NCI-H2107 (cell line): ENCODE measurements at places on chromosomes 16 and 17.
A peak's percentile ranks its signal among the peaks of the same experiment; 100 is the strongest.

GRCh38 chr16:69088684-69089083 lies 16.8 kb upstream of the HAS3 start:
- no peak for DNase-seq

DNA sequence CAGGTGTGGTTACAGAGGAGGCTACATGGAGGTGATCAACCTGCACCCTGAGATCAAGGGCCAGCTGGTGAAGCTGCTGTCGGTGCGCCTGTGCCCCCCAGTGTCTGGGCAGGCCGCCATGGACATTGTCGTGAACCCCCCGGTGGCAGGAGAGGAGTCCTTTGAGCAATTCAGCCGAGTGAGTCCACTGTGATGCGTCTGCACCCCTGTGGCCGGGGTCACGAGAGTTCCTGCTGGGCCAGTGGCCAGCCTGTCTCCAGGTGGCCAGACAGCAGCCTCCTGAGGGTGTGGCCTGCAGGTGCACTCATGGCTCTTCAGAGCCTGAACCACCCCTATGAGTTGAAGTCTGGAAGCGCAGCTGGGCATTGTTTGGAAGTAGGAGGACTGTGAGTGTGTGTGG lies 38.1 kb downstream of the GPT2 start:
- no peak for DNase-seq

DNA sequence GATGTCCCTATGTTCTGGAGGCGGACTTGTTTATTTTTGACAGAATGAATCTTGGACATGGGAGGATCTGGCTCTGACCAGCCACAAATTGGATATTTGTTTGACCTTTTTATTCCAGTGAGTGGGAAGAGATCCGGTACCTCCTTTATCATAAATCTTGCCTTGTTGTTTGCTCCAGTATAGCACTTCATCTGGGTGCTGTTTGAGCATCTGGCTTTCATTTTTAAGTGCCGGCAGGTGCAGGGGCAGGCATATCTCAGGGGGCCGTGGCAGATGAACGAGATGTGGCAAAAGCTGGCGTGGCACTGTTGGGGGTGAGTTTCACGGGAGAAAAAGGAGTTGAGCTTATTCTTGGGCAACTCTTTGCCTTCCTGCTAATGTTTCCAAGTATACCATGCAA lies 37.8 kb downstream of the MSI2 start:
- DNase-seq, result peak; percentile 50

- DNase-seq, result no peak
These were observed 410.4 kb upstream of the MON1B start for GRCh38 chr16:76780556-76780955.

DNA sequence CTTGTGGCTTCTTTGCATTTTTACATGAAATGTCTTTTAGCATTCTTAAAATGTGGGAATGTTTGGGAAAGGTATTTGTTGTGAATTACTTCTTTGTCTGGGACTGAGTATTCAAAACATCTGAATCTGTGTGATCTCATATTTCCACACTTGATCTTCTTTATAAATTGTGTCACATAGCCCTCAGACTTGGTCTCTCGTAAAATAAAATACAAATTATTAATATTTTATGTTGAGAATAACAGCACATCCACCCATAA lies 81.9 kb downstream of the TUBD1 start:
- DNase-seq, result no peak

- DNase-seq, result peak; percentile 32
These were observed 65.5 kb upstream of the CREBBP start for GRCh38 chr16:3945751-3946603.

DNA sequence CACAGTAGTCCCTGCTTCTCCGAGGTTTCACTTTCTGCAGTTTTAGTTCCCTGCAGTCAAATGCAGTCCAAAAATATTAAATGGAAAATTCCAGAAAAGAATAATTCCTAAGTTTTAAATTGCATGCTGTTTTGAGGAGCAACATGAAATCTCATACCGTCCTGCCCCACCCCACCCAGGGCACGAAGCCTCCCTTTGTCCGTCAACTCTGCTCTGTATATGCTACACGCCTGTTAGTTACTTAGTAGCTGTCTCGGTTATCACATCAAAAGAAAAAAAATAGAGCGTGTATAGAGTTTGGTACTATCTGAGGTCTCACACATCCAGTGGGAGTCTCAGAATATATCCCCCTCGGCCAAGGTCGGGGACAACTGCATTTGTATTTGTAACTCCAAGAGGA lies 129.4 kb upstream of the NOL11 start:
- no peak for DNase-seq

GRCh38 chr16:87358250-87358649 lies 25.3 kb downstream of the FBXO31 start:
- DNase-seq, result no peak

DNA sequence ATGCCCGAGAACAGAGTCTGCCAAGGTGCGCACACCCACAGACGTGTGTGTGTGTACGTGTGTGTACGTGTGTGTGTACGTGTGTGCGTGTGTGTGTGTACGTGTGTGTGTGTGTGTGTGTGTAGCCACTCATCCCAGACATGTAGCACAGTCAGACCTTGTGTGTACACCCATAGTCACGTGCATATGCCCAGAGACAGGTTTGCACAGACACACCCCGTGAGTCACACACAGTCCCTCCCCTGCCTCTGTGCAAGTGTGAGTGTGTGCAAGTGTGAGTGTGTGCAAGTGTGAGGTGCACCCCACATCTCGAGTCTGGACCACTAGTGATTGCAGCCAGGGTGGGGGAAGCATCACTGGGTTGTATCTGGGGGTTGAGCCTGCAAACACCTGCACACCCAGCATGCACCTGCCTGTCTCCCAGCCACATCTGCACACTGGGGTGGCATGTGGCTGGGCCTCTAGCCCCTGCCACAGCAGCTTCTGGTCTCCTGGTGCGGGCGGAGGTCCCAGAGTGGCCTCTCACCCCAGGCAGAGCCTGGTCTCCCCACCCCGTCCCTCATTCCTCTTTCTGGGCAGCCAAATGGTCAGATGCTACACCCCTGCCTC lies 23.6 kb downstream of the BAHCC1 start:
- DNase-seq, result no peak

- no peak for DNase-seq
These were observed 8.4 kb downstream of the FOXK2 start for GRCh38 chr17:82527898-82528297.

DNA sequence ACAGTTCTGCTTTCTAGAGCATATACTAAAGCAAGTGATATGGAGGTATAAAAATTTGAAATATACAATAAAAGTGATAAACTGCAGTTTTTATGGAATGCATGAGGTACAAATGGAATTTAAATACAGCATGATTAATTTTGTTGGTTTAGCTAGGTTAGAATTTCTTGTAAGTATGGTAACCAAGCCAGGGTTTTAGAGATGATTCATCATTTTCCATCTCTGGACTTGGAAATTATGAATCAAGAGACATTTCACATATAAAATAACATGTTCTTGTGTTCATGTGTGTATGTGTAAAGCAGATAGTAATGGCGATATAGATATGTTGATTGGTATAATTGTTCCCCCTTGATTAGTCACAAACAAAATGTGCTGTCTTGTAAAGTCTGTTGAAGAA lies 1219.8 kb downstream of the CDH8 start:
- DNase-seq, result no peak

DNA sequence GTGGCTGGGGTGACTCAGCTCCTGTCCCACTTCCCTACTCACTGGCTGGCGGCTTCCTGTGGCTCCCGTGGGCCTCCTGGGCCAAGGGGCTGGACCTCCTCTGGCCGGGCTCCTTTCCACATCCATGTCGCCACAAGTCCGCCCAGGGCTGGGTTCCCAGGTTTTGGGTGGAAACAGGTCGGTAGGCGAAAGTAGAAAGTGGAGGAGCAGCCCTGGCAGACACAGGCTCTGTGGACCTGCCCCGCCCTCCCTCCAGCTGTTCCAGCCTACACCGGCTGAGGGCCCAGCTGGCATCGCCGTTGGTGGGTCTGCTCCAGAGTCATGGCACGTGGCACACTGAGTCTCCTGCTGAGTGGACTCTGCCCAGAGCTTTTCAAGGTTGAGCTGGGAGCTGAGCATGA lies 28.7 kb downstream of the GSE1 start:
- DNase-seq, result peak; percentile 53

GRCh38 chr16:1450218-1450617 lies 5.9 kb upstream of the CCDC154 start:
- no peak for DNase-seq

DNA sequence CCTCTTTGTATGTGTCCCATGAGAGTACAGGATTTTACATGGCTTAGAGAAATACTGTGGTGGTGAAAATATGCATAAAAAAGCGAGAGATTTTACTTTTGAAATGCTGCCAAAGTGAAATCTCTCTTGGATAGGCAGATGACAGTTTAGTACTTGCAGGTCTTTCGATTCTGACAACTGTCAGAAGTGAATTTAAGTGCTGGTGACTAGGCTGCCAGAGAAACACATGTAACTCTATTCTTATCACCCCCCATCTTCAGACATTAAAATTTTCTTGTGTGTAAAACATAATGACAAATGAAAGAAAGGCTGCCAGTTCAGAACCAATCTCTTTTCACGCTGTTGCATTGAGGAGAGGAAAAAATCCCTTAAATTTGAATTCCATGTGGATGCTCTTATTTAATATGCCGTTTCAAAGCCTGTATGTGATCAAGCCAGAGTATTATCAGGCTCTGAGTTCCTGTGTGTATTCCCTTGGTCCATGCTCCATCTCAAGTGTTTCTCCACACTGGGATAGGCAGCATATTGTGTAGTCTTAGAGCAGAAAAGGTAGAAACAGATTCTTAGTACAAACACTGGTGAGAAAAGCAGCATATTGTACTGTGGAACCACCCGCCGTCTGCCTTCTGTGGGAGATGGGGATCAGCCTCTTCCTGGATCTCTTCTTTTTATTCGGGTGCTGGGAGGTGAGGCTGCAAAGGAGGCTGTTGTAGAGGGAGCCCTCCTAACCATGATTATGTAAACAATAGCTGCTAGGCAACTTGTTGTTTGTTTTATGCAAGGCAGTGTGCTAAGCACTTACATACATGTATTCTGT lies 291.3 kb downstream of the WWOX start:
- no peak for DNase-seq

DNA sequence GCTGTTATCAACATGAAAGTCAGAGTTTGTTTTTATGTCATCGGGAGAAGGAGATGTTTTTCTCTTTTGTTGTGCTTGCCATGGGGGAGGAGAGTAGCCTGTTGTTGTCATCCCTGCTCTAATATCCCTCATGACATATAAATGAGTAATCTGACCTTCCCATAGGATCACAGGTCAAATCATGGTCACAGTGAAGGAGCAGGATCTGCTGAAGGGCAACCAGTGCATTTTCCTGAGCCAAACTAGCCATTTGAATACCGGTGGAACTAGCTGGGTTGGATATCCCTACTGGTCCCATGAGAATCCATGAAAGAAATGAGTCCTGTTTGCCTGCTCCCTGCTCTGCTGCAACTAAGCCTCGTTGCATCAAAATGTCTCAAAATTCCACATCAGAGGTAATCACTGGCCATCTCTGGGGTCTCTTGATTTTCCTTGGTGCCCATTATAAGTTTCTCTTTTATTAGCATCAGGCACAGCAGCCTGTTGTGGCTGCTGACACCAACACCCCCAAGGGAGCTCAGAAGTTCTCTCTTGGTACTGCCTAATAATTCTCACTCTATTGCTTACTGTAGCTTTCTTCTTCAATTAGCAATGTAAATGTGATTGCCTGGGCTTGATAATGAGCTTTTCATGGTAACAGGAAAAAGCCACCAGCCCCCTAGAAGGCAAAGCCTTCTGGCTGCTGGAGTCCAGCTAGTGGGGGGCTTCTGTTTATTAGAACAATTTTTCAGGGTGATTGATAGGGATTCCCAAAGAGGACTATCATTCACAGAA lies 211.4 kb upstream of the ERCC4 start:
- no peak for DNase-seq

DNA sequence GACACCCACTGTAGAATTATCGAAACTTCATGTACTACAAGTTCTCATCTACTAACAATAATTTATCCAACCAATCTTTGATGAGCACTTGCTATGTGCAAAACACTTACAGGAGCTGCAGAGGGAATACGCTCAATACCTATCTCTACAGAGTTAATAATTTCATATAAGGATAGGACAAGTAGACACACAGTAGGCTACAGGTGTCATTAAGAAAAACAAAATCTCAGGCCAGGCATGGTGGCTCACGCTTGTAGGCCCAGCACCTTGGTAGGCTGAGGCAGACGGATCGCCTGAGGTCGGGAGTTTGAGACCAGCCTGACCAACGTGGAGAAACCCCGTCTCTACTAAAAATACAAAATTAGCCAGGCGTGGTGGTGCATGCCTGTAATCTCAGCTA lies 91.3 kb upstream of the PLEKHM1 start:
- no peak for DNase-seq

DNA sequence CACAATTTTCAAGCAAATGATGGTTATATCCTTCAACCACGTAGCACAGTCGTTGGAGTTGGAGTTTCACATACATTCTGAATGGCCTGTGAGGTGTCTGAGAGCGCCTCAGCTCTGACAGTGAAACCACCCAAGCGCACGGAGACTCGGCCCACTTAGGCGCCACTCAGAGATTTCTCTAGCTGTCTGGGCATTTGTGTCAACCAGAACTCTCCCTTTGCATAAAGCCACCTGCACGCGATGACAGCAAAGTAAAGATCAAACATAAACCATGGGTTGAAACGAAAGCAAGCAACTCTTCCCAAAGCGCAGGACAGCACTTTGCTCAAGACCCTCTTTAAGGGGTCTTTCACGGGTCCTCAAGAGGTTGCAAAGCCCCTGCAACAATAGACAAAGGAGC lies 533 bp downstream of the SLC6A4 start:
- DNase-seq, result no peak

GRCh38 chr17:67238991-67239390 lies 6.0 kb downstream of the HELZ start:
- no peak for DNase-seq

- DNase-seq, result no peak
These were observed 318.4 kb upstream of the MAF start for GRCh38 chr16:79918916-79919315.

- no peak for DNase-seq
These were observed 26.8 kb downstream of the MPP2 start for GRCh38 chr17:43880420-43880991.
